Stimulated activated CD8-positive, alpha-beta memory T cell treated with anti-CD3 and anti-CD28 coated beads, Interleukin-2, amount 100 ng/mL, for 1 hour (primary cell): ENCODE measurements at places on chromosomes 4 and X.

DNA sequence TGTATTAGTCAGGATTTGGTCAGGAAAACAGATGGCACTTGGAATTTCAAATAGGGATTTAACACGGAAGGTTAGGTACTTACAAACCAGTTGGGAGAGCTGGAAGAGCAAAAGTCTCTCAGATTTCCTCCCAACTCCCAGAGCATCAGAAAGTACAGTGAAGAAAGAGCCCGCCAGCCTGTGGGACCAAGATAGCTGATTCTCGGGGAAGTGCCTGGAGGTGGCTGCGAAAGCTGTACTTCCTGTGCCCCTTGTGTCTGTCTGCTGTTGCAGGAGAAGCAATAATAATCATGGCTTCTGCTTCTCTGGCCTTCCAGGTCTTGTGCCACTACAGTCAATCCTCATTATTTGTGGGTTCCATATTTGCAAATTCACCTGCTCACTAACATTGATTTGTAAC, 221.0 kb upstream of the BCOR start:
- DNase-seq, result no peak

DNA sequence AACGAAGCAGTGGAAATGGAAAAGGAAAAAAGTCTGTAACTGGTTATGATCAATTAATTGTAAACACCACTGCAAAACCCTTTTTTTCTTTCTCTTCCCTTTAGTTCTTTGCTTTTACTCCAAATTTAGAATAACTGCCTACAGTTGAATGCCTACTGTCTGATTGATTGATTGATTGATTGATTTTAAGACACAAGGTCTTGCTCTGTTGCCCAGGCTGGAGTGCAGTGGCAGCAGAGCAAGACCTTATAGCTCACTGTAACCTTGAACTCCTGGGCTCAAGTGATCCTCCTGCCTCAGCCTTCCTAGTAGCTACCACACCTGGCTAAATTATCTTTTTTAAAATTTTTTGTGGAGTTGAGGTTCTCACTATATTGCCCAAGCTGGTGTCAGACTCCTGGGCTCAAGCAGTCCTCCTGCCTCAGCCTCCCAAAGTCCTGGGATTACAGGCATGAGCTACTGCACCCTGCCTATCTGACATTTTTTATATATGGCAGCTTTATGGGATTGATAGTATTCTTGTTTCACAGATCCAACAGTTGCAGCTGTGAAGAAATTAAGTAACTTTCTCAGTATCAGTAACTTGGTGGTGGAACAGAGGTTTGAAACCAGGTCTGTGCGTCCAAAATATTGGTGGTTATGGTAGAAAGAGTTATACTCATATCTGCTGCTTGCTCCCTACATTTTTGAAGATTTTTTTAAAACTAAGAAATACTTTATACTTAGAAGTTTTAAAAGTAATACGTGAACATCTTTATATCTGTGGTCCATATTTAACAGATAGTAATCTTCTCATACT, 12.4 kb downstream of the UBE2K start:
- DNase-seq, result no peak

GRCh38 chr4:74044677-74045076, 6.2 kb upstream of the CXCL3 start:
- no peak for DNase-seq

GRCh38 chr4:98508248-98508647, 150.2 kb downstream of the TSPAN5 start:
- no peak for DNase-seq

DNA sequence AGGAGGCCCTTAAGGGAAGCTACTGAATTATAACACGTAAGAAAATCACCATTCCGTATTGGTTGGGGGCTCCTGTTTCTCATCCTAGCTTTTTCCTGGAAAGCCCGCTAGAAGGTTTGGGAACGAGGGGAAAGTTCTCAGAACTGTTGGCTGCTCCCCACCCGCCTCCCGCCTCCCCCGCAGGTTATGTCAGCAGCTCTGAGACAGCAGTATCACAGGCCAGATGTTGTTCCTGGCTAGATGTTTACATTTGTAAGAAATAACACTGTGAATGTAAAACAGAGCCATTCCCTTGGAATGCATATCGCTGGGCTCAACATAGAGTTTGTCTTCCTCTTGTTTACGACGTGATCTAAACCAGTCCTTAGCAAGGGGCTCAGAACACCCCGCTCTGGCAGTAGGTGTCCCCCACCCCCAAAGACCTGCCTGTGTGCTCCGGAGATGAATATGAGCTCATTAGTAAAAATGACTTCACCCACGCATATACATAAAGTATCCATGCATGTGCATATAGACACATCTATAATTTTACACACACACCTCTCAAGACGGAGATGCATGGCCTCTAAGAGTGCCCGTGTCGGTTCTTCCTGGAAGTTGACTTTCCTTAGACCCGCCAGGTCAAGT, 6.9 kb upstream of the MSANTD1 start:
- DNase-seq, result no peak

GRCh38 chrX:31260351-31260750, 188.5 kb upstream of the FTHL17 start:
- DNase-seq, result no peak

DNA sequence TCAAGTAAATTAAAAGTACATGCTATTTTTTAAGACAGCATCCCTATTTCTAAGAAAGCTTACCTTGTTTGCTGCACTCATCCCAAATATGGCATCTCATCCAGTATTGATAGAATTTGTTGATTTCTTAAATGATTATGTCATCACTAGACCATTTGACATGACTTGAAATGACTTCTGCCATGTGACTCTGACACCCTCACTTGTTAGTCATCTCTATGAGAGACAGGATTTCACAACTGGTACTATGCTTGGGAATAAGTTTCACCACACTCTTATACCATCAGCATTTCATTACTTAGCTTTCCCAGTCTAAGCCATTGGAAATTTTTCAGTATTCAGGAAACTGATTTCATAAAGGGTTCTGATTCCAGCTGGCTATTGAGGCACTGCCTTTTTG, 55.3 kb downstream of the TMPRSS11F start:
- DNase-seq, result no peak

DNA sequence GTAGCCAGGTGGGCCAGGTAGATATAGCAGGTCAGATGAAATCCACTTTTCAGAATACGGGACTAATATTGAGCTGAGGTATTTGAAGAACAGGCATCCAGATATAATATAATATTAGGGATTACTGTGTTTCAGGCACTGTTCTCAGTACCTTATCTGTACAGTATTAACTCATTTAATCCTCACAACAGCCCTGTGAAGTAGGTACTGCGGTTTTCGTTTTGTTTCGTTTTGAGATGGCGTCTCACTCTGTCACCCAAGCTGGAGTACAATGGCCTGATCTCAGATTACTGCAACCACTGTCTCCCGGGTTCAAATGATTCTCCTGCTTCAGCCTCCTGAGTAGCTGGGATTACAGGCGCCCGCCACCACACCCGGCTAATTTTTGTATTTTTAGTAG, 129.6 kb downstream of the IL1RAPL2 start:
- no peak for DNase-seq

- no peak for DNase-seq
These were observed 384.9 kb upstream of the CNKSR2 start for GRCh38 chrX:20989361-20989760.

DNA sequence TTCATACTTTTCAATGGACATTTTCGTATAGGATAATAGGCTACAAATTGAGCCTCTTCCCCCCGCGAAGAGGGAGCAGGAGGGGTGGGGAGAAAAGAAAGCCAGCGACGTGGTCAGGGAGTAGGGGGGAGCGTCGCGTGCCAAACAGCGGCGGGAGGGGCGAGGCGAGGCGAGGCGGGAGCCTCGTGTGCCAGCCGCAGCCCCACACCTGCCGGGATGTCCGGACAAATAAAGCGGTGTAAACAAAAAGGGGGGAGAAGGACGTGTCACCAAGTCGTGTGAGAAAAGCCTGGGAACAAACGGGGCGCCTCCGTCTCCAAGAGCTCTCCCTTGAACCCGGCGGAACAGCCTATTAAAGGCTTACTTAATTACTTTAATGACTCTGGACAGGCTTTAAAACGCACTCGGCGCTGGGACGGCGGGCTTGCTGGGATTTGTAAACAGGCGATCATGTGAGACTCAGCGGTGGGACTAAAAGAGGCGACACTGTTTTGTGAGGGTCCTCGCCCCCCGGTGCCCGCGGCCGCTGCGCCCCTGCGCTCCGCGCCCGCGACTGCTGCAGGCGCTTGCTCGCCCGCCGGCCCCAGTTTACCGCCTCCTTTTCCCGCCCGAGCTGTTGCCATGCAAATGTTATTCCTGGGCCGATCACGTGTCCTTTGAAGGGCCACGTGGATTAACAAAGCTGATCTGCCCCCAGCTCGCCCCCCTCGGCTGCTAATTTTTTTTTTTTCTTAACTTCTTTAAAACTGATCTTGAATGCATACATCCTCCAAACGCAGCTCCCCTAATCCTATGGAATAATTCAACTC, at the start of gene HELT:
TSS of gene HELT (plus strand) at position 527 of the 809 bp plus-strand sequence. CDS start 439 bp downstream, outside the sequence.
- no peak for DNase-seq

- DNase-seq, result no peak
These were observed 46.7 kb downstream of the REELD1 start for GRCh38 chr4:146261041-146261440.

GRCh38 chr4:186666252-186666651, 57.4 kb downstream of the FAT1 start:
- no peak for DNase-seq
